ENCODE measurements at places on chromosomes 7 and 10.
A peak's percentile ranks its signal among the peaks of the same experiment; 100 is the strongest.

DNA sequence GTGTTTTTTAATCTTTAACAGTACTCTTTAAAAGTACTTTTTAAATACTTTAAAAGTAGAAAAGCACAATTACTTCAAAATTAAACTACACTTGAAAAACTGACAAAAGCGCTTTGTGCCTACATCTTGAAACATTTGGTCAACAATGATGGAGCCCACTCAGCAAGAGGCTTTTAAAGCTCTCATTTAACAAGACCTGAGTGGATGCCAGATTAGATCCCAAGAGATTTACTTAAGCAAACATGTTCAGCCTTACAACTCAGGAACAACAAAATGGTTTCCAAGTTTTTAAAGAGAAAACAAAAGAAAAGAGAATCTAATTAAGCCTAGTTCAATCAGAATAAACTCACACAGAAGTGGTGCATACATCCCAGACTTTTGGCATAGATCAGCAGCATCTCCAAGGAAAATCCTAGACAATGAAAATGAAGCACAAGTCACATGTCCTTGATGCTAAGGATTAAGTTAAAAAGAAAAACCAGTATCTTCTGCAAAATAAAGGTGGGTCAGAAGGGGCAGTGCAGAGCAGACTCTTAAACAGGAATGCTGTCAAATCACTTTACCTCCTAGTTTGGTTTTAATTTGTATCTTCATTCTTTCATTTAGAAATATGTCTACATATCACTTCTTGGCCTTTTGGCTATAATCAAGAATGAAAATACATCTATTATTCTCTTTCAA is 26.2 kb downstream of the HIBADH start:
- no peak for DNase-seq

GRCh38 chr7:127957886-127958285 is 73.4 kb downstream of the LRRC4 start:
- no peak for DNase-seq

DNA sequence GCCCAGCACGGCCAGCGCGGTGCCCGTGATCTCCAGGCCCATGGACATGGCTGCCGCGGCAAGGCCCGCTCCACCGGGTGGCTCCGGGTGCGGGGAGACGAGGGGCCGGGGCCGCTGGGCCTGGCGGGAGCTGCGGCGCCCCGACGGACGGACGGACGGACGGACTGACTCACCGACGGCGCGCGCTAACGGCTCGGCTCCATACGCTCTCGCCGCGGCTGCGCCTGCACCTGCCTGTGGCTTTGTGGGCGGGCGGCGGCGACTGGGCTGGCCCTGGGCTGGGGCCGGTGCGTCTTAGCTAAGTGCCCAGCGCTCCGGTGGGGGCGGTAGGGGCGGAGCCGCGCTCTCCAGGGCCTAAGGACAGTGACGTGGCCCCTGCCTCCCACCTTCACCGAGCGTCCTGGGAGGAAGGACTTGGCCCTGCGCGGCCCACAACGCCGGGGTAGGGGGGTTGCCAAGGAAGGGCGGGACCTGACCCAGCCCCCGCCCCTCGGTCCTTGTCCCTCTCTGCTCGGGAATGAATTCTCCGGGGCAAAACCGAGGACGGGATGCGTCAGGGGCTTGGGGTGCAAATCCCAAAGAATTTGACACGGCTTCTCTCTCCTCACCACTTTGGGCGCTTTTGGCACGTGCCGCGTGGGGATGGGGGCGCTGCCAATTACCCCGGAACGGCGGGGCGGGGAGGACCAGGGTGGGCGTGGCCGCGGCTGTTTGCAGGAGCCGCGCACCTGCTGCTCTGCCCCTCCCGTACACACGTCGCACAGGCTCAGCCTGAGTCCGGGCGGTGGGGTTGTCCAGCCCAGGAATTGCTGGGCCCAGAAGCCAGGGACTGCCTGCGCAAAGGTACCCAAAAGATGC is at the start of gene CLDN3:
Gene CLDN3 (minus strand): TSS at position 269 of the 858 bp plus-strand sequence. CDS start 221 bp downstream, at position 48.
- DNase-seq: peak; percentile 95

DNA sequence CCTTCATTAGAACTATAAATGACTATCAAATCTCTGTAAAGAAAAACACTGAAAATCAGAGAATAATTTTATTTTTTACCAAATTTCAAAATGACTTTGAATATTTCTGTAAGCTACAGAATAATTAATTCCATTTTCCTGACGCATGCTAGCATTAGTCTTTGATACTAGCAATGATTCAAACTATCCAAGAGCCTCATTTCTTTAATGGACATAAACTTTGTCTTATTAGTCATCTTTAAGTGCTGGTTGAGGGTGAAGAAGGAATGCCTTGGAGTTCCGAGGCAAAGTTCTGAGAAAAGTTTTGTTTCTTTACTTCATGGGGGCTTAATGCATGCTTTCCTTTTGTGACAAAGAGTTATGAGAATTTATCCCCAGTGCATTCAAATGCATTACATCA is 137.3 kb downstream of the AGMO start:
- DNase-seq: no peak

GRCh38 chr7:108114117-108114841 is 15.9 kb downstream of the LAMB4 start:
- no peak for DNase-seq

- DNase-seq: no peak
Measured at GRCh38 chr7:64625114-64626082, 40.5 kb upstream of the ZNF107 start.

DNA sequence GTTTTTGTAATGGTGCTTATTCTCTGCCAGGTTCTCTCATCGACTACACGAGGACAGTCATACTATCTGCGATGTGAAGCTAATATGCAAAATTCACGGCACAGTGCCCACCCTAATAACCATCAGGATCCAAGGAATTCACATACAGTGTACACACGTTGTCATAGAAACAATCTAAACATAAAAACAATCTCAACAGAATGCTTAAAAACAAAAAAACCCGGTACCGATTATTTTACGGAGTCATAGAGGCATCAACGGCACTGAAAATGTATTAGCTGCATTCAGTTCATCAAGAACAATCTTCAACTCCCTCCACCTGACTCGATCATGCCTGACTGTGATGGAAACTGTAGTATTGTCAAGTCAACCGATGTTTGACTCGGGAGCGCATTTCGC is 628 bp downstream of the MRPS33 start:
- DNase-seq: no peak

DNA sequence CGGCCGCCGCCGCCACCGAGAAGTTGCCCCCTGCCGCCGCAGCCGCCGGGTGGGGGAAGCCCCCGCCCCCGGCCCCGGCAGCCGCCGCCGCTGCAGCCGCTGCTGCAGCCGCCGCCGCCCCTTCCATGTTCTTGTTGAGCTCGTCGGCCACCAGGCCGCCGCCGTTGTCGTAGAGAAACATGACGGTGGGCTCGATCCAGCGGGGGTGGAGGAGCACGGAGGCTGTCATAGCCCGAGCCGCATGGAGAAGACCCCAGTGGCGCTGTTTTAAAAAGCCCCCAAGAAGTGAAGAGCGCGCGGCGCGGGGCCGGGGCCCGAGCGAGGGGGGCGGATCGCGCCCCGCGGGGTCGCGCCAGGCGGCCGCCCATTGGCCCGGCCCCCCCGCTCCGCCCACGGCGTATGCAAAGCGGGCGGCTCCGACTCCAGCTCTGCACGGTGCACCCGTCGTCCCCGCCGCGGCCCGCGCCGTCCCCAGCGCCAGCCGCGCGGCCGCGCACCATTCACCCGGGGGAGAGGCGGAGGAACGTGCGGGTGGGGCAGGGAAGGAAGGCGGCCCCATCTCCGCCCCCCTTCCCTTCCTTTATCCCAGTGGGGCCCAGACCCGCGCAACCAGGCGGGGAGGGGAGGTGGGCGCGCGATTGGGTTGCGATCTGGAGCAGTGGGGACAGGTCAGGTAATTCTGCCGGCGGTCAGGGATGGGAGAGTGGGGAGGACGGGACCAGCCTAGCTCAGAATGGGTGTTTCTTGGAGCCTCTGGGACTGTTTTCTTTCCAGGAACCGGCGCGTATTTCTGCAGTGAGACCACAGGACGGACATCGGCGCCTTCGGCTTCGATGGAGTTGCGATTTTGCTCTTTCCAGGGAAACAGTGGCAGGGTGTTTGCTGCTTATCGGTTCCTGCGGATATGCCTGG is at the start of gene HOXA13:
Gene HOXA13 (minus strand): TSS at position 243 of the 912 bp plus-strand sequence. CDS start 14 bp downstream, at position 229.
- peak; percentile 57 for DNase-seq

- no peak for DNase-seq
Measured at GRCh38 chr7:79968894-79969293, 165.7 kb upstream of the GNAI1 start.

GRCh38 chr7:158129037-158130022 is 458.3 kb downstream of the PTPRN2 start:
- peak; percentile 7 for DNase-seq

DNA sequence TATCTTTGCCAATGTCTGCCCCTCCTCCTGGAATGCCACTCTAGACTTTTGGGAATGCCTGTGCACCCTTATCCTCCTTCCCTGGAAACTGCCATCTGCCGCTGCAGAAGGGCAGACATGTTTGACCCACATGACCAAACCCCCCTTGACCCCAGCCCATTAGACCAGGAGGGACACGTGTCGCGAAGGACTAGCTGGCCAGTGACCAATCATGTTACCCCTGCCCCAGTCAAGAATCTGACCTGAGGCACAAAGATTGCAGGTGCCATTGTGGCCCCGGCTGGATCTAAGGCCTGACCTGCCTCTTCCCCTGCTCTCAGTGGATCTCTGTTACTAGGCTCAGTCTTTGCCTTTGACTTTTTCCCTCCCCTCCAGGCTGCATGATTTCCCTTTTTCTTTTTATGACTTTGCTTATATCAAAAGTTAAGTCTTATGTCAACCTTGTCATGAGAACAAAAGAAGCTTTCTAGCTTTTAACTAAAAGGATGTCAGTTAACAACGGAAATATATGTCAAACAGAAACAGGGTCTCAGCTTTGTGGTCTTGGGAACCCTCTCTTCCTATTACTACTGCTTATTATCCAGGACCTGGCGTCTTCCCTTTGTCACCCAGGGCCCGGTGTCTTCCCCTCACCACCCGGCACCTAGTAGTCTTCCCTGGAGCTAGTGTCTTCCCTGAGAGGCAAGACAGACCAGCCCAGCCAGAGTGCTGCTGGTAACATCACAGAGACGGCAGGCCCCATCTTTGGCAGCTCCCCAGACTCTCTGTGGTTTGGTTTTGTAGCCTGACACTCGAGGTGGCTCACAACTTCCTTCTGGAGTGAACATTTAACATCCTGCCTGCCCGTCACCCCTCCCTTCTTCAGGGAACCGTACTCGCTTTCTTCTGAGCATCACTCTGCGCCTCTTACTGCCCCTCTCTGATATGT is 24.4 kb upstream of the PPIF start:
- DNase-seq: no peak

Measured in upper lobe of right lung (tissue), 1 donor.